ENCODE measurements at places on chromosomes 5 and 9.

- no peak for DNase-seq
These were observed 201.1 kb downstream of the EPB41L4A start for GRCh38 chr5:112217843-112218579.

DNA sequence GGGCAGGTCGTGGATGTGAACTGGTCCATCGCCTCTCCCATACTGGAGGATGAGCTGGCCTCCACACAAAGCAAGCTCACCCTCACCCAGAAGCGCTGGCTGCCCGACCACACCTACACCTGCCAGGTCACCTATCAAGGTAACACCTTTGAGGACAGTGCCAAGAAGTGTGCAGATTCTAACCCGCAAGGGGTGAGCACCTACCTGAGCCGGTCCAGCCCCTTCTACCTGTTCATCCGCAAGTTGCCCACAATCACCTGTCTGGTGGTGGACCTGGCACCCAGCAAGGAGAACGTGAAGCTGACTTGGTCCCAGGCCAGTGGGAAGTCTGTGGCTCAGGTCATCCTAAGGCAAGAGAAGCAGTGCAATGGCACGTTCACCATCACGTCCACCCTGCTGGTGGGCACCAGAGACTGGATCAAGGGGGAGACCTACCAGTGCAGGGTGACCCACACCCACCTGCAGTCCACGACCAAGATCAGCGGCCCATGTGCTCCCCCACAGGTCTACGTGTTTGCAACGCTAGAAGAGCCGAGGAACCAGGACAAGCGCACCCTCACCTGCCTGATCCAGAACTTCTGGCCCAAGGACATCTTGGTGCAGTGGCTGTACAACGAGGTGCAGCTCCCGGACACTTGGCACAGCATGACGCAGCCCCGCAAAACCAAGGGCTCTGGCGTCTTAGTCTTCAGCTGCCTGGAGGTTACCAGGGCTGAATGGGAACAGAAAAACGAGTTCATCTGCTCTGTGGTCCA is 71.3 kb downstream of the INSL6 start:
- DNase-seq, result no peak

- no peak for DNase-seq
These were observed 4.4 kb upstream of the NFIB start for GRCh38 chr9:14318361-14318760.

DNA sequence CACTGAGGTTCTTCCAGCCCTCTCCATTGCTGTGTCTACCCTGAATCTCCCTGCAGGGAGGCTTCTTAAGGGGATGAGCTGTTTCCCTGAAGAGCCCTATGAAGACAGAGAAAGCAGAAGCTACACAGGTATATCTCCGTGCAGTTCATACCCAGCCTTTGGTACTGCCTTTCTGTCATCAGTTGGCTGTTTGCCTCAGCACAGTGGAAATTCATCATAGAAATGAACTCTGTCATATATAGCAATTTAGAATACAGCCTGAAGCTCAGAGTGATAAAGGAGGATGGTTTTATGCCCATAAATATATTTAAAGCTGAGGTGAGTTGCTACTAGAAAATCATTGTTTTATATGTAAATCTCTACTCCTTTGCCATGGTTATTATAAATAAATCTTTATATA is 42.6 kb upstream of the KCNN2 start:
- no peak for DNase-seq

DNA sequence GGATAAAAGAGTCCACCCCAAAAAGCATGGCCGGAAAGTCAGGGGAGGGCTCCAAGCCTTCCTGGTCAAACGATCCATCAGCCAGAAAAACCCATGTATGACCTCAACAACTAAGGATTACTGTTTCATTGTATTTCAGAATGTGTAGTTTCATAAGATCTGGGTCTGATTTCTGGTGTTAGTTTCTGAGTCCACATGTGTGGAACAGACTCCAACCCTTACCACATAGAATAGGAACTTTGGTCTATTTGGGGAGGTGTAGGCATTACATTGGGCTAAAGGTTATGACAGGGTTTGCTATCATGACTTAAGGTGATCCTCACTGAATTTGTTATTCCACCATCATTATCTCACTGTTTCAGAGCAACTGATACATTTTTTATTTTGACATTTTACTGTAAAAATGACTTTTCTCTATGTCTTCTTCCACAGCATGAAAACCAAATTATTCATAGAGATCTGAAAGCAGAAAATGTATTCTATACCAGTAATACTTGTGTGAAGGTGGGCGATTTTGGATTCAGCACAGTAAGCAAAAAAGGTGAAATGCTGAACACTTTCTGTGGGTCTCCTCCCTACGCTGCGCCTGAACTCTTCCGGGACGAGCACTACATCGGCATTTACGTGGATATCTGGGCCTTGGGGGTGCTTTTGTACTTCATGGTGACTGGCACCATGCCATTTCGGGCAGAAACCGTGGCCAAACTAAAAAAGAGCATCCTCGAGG is 33.5 kb downstream of the HMGCS1 start:
- no peak for DNase-seq

- DNase-seq, result no peak
These were observed 60.0 kb downstream of the CSNK1G3 start for GRCh38 chr5:123571927-123572326.

GRCh38 chr9:134606951-134607731 is 34.5 kb upstream of the COL5A1 start:
- DNase-seq, result no peak

- DNase-seq, result no peak
These were observed 48.3 kb upstream of the EXOC3 start for GRCh38 chr5:394671-395155.

DNA sequence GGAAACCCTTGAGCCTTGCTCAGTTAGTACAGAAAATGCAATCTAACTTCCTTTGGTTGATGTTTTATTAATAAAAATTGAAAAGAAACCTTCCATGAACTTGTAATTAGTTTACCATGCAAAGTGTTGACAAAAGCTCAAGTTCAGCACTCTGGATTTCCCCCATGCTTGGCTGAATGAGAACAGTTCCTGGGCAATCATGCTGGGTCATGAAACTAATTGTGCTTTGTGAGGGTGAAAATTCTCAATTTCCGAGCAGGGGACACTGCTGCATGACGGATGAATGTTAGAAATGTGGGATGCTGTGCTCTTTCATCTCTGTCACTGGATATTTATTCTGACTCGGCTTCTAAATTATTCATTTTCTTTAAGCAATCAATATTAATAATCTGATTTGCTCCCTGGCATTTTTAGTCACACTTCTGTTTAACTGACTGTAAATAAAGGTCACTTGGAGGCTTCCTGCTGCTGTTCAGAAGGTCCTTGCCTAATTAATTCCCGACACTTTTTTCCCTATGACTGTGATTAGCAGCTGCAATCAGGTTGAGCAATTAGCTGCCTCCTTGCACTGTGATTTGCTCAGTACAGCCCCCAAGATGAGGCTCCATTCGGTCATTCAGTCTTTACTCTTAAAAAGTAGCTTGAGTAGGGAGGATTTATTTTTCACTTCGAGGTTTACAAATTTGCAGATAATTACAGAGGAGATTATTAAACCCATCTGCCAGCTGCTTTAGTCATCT is 678.1 kb upstream of the ZNF608 start:
- no peak for DNase-seq

DNA sequence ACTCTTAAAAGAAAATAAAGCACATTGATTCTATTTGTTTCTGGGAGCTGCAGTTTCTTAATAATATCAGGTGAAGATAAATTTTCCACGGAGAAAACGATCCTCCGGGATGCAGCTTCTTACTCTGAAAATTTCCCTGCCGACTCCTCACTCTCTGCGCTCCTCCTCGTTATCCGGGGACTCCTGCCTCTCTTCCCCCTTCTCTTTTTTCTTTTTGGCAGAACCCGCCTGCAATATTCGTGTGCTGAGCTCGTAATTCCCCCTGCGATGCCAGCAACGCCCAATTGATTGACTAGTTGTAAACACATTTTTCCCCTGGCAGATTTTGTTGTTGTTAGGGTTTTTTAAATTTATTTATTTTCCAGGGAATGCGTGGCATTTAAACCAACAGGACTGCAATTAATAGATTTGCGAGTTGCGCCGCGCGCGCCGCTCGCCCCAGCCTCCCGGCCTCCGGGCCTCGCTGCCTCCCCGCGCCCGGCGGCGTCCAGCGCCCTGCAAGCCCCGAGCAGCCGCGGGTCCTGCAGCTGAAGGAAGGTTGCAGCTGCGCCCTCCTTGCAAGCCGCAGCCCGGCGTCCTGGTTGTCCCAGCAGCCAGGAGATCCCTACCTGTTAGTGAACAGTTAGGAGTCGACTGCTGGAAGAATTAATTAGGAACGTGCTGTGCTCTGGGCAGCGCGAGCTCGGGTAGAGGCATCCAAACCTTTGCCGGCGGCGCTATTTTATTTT is 2.2 kb downstream of the NTNG2 start:
- no peak for DNase-seq

DNA sequence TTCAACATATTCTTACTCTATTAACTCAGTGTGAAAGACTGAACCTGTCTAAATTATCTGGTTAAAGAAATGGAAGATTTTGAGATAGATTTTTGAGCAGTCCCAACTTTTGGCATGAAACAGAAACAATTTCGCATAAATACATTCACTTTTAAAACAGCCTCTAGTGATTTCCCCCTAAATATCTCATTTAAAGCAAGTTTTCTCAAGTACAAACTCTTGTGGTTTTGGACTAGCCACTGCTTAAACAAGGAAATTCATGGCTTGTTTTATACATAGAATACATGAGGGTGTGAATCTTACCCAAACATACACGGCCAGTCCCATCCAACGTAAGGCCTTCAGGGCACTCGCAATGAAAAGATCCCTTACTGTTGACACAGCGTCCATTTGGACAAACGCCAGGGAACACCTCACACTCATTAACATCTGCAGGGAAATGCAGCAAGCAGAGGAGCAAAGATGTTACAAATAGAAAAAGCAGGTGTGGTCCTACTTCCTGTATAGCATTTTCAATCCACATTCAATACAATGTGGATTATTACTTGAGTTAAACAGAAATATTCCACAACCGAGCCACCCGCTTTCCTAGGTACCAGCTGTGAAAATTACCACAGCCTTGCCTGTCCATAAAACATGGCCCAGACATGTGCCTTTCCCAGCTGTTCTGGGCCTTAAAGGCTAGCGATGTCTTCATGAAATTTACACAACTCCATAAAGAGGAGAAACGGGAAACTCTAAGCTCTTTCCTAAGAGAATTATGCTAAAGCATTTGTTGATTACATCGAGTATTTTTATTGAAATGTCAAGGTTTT is 188.8 kb downstream of the FBN2 start:
- no peak for DNase-seq

- DNase-seq, result no peak
These were observed 2.0 kb downstream of the UBE2R2 start for GRCh38 chr9:33818847-33819500.

GRCh38 chr5:38051711-38052511 is 206.4 kb upstream of the EGFLAM start:
- no peak for DNase-seq

- DNase-seq, result no peak
These were observed 209.0 kb downstream of the CWC27 start for GRCh38 chr5:64977779-64978178.

DNA sequence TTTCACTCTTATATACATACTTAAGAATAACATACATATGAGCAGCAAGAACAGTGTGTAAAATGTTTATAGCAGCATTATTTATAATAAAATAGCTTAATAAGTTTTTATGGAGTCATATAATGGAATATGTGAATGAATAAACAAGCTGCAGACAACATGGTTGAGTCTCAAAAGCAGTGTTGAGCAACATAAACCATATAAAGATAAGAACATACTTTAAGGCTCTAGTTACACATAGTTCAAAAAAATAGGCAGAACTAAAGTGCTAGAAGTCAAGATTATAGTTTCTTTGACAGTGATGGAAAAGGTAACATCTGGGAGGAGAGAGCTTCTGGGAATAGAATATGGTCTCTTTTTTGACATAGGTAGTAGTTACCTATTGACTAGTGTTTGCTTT is 53.7 kb upstream of the ADAMTS19 start:
- no peak for DNase-seq

- DNase-seq, result no peak
These were observed 32.1 kb downstream of the TARS1 start for GRCh38 chr5:33472805-33473409.

- DNase-seq, result no peak
These were observed 41.5 kb upstream of the EGFL7 start for GRCh38 chr9:136621019-136621733.

- no peak for DNase-seq
These were observed 116.1 kb downstream of the JAKMIP2 start for GRCh38 chr5:147666419-147666818.

DNA sequence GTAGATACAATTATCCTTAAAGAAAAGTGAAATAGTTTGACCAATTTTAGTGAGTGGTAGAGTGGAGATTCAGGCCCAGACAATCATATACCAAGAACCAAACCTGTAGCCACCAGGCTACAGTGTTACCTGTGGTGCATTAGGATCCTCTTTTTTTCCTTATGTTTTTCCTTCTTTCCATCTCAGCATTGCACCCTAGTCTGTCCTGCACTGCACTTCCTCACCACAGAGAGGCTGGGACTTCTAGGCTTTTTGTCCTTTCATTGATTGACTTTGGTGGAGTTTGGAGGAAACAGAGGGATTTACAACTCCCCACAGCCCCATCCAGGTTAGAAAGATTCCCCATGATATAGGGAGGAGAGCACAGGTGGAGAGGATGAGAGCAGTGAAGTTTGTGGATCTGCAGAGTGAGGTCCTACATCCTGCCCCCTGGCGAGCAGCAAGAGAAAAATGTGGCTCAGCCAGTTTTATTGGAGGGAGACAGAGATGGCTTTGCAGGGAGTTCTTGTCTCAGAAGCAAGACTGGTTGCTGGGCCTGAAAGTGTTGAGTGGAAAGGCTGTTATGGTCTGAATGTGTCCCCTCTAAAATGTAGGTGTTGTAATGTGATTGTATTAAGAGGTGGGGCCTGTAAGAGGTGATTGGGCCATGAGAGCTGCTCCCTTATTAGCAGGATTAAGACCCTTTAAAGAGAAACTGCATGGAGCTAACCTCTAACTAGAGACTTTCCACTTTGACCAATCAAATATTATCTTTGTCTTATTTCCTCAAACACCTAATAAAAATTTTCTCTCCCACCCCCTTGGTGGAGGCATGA is 36.2 kb downstream of the KIF4B start:
- DNase-seq, result no peak

DNA sequence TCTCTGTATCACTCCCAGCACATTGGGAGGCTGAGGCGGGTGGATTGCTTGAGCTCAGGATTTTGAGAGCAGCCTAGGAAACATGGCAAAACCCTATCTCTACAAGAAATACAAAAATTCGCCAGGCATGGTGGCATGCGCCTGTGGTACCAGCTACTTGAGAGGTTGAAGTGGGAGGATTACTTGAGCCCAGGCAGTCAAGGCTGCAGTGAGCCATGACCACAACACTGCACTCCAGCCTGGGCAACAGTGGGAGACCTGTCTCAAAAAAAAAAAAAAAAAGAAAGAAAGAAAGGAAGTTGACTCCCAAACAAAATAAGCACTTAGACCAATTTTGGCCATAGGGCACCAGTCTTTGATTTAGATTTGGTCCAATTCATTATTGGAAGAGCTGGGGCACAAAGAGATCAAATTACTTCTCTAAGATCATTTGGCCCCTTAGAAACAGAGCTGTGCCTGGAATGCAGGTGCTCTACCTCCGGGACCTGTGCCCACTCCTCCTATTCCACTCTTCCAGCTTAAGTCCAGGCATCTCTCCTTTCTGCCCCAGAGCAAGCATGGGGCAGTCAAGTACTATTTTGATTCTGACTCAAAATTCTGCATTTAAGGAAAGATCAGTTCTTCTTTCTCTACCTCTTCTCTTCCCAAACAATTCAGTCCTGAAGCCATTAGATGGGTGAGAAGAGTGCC is 59.0 kb downstream of the ALDH7A1 start:
- no peak for DNase-seq

Measured in activated gamma-delta T cell treated with anti-CD3 and anti-CD28 coated beads, Interleukin-2, amount 50 U/mL, for 16 hours (primary cell).